T-helper 17 cell (primary cell): ENCODE measurements at places on chromosomes 5 and 9. TPM values are rescaled to one million over a fixed set of nuclear protein-coding genes. Genes with fewer than 3 reads are reported as not detected.

DNA sequence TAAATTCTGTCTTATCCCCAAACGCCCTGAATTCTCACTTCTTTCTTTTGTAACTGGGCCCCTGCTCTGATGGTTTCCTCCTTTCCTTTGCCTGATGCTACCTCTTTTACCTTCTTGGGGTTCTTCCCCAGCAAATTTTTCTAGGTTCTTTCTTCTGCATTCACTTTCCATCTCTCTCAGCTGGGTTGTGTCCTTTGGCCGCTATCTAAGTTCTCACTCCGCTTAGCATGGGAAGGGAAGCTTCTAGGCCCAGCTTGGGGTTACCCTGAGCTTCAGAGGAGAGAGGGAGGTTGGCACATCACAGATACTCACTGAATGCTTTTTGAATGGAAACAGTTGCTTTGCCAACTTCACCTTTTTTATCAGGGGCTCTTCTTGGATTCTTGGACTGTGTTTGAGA lies 17.0 kb downstream of the PALM2AKAP2 start:
- H3K27me3 ChIP-seq: peaks cover 27% of the 10 kb centered on the region
- no peak for DNase-seq
- no peak overlapping the region for H3K4me3 ChIP-seq
- peaks cover 2% of the 10 kb centered on the region for H3K36me3 ChIP-seq
- H3K27ac ChIP-seq: no peak overlapping the region
- H3K4me1 ChIP-seq: peaks cover 2% of the 10 kb centered on the region

DNA sequence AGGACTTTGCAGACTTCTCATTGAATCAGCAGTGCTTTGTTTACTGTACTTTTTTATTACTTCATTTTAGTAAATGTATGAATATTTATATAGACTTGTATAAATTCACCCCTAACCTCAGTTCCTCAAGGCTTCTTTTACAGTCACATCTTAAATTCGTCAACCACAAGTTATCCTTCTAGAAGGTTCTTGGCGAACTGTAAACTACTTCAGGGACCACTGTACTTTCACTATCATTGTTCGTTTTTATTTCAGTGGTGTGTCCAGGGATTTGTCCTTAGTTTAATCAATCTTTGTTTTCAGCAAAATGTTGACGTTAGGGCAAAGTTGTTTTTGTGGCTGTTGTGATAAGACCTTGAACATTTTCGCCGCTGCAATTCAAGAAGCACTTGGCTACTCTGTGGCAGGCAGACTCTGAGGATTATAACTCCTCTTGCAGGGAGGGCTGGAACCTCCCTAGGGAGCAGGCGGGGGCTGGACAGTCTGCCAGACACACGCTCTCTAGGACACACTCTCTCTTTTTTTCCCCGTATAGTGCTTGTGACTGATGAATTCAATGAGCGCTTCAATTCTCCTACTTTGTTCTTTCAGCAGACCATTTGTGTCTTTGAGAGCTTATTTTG lies 252.8 kb downstream of the FBXL7 start:
- no peaks in the 10 kb centered on the region for H3K27me3 ChIP-seq
- H3K27ac ChIP-seq: no peak overlapping the region
- H3K36me3 ChIP-seq: no peaks in the 10 kb centered on the region

- no peaks in the 10 kb centered on the region for H3K36me3 ChIP-seq
- H3K4me3 ChIP-seq: no peak overlapping the region
- H3K4me1 ChIP-seq: peaks cover 2% of the 10 kb centered on the region
Measured at GRCh38 chr9:78430387-78430786, 133.5 kb downstream of the PSAT1 start.

The TIMD4 gene
- 1.5 TPM for total RNA-seq

The PIP5KL1 gene
- 2.3 TPM for total RNA-seq

The PCDHGC5 gene
- not detected for total RNA-seq

The SLC34A3 gene
- total RNA-seq: not detected

The OTULINL gene
- total RNA-seq: 31.4 TPM

The BARHL1 gene
- not detected for total RNA-seq

The FOXD4L6 gene
- not detected for total RNA-seq
